ENCODE measurements at places on chromosomes 5 and 9.

GRCh38 chr5:76082772-76083554, at the start of gene SV2C:
SV2C (plus strand) TSS chr5:76083383; CDS start chr5:76131751, 48,368 bp downstream.
- no peak for DNase-seq

GRCh38 chr5:119789406-119790117, 160.2 kb downstream of the FAM170A start:
- DNase-seq: no peak

- DNase-seq: peak; percentile 51
Observed at GRCh38 chr5:58410441-58410840, 49.4 kb downstream of the PLK2 start.

DNA sequence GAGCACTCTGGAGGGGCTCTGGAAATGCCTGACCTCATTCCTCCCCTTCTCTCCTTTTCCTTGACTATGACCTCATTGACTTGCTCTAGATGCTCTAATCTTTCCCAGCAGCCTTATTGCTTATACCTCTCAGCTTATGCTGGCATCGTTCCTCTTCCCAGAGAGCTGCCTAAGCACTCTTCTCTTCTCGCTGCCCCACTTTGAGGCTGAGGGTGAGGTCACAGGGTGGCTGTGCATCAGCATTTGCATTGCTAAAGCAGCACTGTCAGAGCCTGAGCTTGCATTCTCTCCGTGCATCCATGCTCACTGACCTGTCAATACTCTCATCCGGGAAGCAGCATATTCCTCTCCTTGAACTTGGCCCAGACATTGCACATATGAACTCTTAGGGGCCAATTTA, 96.4 kb upstream of the NTRK2 start:
- DNase-seq: no peak

DNA sequence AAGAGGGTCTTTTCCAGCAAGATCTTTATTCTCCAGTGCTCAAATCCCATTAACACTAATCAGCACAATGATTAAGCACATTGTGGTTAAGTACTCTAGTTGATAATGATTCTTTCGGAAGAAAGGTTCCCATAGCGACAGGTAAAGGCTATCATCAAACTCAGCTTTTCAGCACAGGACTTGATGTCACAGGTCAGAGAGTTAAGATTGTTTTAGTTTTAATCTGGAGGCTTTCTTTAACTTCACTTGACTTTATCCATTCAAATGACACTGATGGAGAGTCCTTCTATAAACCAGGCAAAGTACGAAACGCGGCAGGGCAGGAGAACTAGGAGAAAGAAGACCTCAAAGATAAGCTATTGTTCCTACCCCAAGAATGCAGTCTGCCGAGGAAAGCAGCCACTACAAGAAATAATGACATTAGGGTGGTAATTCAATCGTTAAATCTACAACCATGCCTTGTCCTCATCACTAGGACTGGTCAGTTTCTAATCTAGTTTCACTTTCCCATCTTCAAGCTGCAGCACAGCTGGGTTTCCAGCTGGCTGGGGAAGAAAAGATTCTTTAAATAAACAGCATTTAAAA, 4.6 kb downstream of the NRG2 start:
- DNase-seq: no peak

DNA sequence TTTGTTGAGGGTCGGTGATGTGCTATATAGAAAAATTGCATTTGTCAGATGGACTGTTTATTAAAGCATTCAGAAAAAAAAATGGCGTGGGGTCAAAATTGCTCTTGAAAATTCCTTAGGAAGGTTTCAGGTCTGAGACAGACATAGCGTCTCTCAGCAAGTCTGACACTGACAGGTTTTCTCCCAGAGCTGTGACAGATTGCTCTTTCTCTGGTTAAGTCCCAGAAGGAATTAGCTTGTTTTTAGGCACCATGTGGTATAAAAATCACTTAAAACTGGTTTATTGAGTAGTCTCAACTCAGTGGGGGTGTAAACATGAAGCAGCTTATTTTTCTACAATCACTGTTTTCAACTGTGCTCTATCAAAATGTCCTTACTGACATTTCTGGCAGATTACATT, 1379.8 kb downstream of the MAT2B start:
- no peak for DNase-seq

DNA sequence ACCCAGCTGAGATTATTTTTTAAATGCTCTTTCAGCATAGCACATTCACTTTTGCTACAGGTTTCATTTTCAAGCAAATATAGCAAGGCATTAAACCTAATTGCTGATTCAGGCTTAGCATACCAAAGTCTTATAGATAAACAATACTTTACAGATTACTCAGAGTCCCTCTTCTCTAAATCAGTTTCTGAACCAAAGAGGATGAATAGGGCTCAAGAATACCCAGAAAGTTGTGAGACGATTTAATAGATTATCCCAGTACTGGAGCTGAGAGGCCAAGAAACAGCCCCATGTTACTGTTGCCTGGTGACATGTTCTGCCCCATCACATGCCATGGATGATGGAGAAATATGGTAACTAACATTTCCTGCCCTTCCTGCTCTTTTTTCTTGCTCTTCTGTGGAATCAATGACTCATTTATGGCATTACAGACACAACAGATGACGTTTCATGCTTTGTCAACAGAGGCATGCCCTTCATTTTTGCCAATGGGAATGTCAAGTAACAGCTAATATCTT, 18.1 kb upstream of the SSBP2 start:
- peak; percentile 87 for DNase-seq

- no peak for DNase-seq
Observed at GRCh38 chr5:9428272-9428671, 117.6 kb downstream of the SEMA5A start.

DNA sequence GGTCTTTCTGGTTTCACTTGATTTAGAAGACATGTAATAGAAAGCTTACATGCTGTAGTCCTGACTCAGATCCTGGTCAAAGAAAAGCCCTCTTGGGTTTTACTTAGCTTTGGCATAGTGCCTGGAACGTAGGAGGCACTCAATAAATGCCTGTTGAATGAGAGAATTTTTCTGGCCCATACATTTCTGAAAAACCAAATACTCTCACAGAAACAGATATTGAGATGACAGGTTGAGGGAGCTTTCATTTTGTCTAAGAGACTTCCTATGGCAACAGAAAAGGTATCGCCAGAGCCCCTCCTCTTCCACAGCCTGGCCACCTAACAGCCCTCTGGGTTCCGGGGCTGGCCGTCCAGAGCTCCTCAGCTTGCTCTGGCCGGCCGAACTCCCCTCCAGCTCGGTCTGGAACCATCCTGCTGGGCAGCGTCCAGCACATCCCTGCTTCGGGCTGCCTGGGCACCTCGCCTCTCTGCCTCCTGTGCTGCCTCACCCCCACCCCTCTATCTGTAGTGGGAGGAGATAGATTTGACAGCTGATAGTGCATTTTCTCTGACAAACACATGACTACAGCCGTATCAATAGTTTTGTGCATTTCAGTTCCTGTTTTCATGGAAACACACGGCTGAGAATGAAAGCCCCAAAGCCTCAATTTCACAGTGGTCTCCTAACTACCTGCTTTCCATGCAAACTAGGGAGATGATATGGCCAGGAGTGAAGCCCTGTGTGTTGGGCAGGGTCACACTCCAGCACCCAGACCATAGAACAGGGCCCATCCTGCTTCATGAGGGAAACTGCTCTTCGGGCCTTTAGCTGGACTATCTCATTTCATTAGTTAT, 1.1 kb downstream of the IL4 start:
- DNase-seq: peak; percentile 92

GRCh38 chr9:121463026-121463807, 36.4 kb downstream of the GGTA1 start:
- DNase-seq: no peak

- DNase-seq: no peak
Observed at GRCh38 chr5:181059297-181060230, 19.5 kb downstream of the BTNL9 start.

GRCh38 chr9:21047281-21047691, 15.8 kb upstream of the HACD4 start:
- DNase-seq: no peak

- peak; percentile 35 for DNase-seq
Observed at GRCh38 chr9:15135164-15135792, 171.7 kb downstream of the TTC39B start.

- peak; percentile 77 for DNase-seq
Observed at GRCh38 chr9:7185612-7186011, 427.8 kb downstream of the KDM4C start.

- DNase-seq: peak; percentile 57
Observed at GRCh38 chr9:104831681-104832080, 67.8 kb downstream of the NIPSNAP3B start.

GRCh38 chr5:171420431-171421241, 1.2 kb downstream of the FGF18 start:
- DNase-seq: peak; percentile 34

DNA sequence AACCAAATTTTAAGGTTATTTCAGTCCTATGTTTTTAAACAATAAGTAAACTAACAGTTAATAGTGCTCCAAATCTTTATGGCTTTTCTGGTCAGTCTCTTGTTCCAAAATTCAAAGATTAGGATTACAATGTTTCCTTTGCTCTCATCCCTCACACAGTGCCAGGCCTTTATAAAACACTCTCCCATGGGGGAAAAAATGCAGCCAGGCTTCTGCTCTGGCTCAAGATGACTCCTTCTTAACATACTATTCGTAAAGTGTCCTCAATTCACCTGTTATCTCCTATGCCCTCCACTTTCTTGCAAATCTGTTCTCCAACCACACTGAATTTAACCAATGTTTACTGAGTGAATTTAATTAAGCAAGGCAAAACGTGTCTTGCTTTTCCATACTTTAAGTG, 1.4 kb downstream of the CEP120 start:
- DNase-seq: no peak
